Stimulated activated CD8-positive, alpha-beta memory T cell treated with anti-CD3 and anti-CD28 coated beads, Interleukin-4, amount 100 ng/mL, for 48 hours (primary cell): ENCODE measurements at places on chromosomes 3 and 15.

DNA sequence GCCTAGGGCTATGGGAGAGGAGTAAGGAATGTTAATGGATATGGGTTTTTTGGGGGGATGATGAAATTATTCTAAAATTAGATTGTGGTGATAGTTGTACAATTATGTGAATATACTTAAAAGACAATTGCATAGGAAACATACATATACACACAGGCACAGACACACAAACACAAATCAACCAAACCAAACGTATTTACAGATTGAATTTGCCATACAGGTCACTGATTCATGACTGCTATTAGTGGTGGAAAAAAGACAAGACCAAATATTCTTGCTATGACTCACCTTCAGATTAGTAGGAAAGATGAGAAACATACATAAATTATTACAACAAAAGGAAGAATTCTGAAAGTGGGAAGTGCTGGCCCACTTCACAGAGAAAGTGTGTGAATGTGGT lies 85.3 kb downstream of the C3orf38 start:
- DNase-seq, result no peak

DNA sequence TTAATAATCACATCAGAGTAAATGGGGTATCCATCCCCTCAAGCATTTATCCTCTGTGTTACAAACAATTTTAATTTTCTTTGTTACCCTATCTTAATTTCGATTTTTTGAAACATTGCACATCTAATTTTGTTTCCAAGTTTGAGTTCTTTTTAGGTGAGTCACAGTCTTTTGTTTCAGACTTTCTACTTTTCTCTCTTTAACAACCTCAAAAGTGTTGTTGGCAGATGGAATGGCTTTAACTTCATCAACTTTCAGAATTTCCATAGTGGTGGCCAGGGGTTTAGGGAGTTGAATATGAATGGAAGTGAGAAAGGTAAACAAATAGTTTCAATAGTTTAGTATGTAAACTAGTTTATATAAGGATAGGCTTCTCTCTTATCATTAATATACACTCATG lies 223.0 kb upstream of the MLF1 start:
- no peak for DNase-seq

GRCh38 chr15:66098022-66098363 lies 155.6 kb downstream of the MEGF11 start:
- DNase-seq, result no peak

DNA sequence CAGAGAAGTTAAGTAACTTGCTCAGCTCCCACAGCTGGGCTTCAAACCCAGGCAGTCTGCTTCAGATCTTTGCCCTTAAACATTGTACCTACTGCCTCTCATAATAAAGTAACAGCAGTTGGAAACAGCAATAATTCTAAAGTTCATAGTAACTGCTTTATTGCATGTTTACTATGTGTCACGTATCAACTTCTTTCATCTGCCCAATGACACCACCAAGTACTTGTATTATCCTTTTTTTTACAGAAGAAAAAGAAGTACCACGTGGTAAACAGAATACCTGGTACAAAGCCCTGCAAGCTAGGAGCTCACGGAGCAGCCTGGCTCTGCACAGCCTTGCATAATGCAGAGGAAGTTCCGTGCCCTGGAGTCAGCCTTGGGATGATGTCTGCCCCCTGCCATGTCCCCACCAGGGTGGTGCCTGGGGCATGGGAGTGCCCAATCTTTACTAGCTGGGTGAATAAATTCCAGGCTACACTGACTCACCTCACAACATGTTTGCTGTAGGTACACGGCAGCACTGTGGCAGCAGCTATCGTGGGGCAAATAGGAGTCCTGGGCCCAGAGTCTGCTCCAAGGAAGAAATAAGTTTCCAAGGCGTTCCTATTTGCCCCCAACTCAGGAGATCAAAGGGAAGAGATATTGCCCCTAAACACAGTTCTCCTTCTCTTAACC lies 77.2 kb downstream of the LDHAL6B start:
- no peak for DNase-seq

- no peak for DNase-seq
These were observed 13.2 kb upstream of the LMCD1 start for GRCh38 chr3:8488411-8488810.

DNA sequence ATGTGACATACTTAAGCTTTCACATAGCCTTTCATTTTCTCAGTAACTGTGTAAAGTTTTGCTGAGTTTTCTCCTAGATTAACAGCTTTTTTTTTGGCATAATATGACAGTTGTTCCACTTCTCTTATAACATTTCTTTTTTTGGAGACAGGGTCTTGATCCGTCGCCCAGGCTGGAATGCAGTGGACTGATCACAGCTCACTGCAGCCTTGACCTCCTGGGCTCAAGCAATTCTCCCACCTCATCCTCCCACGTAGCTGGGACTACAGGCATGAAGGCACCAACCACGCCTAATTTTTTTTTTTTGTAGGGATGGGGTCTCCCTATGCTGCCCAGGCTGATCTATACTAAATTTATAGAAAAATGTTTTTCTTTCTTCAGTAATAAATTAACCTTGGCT lies 30.1 kb downstream of the DLG1 start:
- DNase-seq, result no peak

DNA sequence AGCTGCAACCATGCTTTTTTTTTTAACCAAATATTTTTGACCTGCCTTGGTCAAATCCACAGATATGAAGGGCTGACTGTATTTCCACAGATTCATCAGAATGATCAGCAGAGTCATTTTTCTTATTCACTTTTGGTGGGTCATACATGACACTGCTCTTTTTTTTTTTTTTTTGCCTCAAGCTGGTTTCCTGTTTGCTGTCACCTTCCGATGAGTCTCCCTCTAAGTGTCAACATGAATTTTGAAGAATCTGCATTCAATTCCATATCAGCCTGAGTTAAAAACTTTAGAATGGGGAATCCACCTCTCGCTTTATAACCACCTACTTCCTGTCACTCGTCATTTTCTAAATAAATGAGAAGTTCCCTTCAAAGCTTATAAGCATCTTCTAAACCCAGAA lies 2.2 kb upstream of the SLC12A8 start:
- DNase-seq, result no peak

- no peak for DNase-seq
These were observed 945.1 kb downstream of the ROBO1 start for GRCh38 chr3:78822726-78823125.

- DNase-seq, result peak; percentile 48
These were observed 577 bp downstream of the ZNF148 start for GRCh38 chr3:125374501-125374995.
